Thyroid gland (tissue), 4 donors: ENCODE measurements at places on chromosomes 1 and 21. TPM values are rescaled to one million over a fixed set of nuclear protein-coding genes. Genes with fewer than 3 reads are reported as not detected.

DNA sequence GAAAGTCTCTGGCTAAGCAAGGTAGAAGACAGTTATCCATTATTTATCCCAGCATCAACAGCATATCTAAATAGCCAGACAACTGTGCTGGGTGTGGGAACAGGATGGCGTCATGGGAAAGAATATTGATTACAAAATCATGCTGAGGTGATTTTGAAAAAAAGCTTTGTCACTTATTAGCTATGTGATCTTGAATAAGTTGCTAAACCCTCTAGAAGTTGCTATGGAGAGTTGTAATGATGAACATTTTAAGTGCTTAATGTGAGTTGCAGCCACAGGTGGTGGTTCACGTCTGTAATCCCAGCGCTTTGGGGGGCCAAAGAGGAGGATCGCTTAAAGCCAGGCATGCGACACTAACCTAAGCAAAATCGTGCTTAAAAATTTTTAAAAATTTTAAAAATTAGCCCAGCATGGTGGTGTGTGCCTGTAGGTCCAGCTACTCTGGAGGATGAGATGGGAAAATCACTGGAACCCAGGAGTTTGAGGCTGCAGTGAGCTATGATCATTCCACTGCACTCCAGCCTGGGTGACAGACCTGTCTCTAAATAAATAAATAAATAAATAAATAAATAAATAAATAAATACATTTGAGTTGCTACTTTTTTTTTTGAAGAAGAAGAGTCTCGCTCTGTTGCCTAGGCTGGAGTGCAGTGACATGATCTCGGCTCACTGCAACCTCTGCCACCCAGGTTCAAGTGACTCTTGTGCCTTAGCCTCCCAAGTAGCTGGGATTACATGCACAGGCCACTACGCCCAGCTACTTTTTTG is 33.6 kb downstream of the WNT2B start:
- no peak for DNase-seq

DNA sequence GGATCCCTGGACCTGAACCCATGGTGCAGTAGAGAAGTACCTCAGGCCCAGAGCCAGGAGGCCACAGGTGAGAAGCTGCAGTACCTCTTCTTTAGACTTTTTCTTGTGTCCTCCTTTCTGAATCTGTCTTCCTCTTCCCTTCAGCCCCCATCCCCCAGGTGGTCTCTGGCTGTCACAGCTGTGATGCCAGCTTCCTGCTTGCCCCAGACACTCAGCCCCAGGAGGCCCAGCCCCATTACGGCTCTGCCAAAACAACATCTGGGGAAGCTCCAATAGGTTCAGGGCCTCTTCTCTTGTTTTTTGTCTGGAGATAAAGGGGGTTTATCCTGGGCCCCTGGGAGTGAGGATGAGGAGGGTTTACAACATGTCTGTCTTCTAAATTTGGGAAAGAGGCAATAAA is 9.5 kb upstream of the BTG2 start:
- no peak for DNase-seq

- no peak for DNase-seq
Measured at GRCh38 chr1:23537296-23537973, 6.4 kb upstream of the E2F2 start.

- DNase-seq = no peak
Measured at GRCh38 chr1:154607106-154607608, 829 bp downstream of the ADAR start.

GRCh38 chr21:46361935-46362334 is 38.0 kb downstream of the PCNT start:
- no peak for DNase-seq

DNA sequence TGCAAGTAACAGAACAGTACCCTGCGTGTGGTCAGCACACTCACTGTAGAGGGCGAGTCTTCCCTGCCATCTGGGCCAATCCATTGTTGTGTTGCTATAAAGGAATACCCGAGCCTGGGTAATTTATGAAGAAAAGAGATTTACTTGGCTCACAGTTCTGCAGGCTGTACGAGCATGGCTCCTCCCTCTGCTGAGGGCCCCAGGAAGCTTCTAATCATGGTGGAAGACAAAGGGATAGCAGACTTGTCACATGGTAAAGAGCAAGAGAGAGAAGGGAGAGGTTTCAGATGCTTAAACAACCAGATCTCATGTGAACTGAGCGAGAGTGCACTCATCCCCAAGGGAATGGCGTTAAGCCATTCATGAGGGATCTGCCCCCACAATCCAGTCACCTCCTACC is 126.2 kb downstream of the CNIH3 start:
- no peak for DNase-seq

GRCh38 chr1:3776231-3776961 is 3.8 kb downstream of the SMIM1 start:
- peak; percentile 86 for DNase-seq

- no peak for DNase-seq
Measured at GRCh38 chr1:234775477-234776246, 165.7 kb upstream of the IRF2BP2 start.

- DNase-seq = no peak
Measured at GRCh38 chr1:230368363-230368762, 57.8 kb downstream of the PGBD5 start.

RCOR3 gene
- total RNA-seq = 99.2 TPM

NMNAT1 gene
- total RNA-seq = 18.4 TPM

SLC16A1 gene
- 6.2 TPM for total RNA-seq

SELENBP1 gene
- total RNA-seq = 513 TPM
